ENCODE measurements at places on chromosomes 5 and 9.

DNA sequence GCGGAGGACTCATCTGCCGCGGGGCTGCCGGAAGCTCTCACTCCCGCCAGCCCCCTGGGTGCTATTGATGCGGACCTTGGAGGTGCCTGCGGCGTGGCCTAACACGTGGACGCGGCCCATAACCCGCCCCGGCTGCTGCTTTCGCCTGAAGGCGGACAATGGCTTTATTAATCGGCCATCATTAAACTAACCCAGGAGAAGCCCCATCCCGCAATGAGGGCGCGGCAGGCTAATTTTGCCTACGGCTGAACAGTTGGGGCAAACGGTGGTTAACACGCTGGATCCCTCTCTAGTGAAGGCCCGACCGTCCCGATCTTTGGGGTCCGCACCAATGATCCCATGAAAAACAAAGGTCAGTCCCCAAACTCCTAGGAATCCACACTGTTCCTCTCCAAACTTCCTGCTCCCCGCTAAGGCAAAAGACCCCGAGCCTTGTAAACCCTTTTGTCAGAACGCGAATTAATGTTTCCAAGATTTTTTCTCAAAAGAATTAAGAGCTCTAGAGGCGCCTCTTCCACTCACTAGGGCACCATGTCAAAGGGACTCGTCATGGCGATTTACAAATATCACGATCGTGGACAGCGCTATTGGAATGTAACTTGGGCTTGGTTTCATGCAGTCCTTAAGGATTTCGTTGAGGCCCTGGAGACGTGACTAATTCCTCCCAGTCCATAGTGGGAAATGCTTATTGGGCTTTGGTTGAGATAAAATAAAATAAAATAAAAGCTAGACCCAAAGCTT, 193.1 kb downstream of the MEF2C start:
- DNase-seq: no peak

GRCh38 chr5:61329550-61330128, 2.4 kb upstream of the ZSWIM6 start:
- no peak for DNase-seq

- no peak for DNase-seq
Observed at GRCh38 chr5:66892716-66893115, 296.5 kb downstream of the MAST4 start.

GRCh38 chr9:78962156-78962555, 609.6 kb upstream of the TLE4 start:
- DNase-seq: no peak

- no peak for DNase-seq
Observed at GRCh38 chr9:124660341-124660801, 110.7 kb downstream of the NR6A1 start.

- no peak for DNase-seq
Observed at GRCh38 chr5:61575103-61575502, 243.0 kb downstream of the ZSWIM6 start.

DNA sequence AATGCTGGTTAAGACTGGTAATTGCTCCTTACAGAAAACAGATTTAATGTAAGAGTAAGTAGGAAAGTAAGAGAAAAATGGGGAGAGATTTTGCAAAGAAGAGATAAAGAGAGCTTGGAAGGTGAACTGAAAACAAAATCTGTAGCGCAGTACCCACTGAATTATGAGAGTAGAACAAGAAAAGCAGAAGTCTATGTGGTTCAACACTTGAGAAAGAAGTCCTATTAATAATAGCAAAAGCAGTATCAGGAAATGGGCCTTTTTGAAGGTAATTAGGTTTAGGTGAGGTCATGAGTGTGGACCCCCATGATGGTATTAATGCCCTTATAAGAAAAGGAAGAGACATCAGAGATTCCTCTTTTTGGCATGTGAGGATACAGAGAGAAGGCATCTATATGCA, 460.6 kb downstream of the CETN3 start:
- DNase-seq: no peak

GRCh38 chr5:111772456-111773122, 15.6 kb upstream of the NREP start:
- DNase-seq: no peak

- DNase-seq: no peak
Observed at GRCh38 chr5:56962286-56962685, 10.4 kb upstream of the MIER3 start.

DNA sequence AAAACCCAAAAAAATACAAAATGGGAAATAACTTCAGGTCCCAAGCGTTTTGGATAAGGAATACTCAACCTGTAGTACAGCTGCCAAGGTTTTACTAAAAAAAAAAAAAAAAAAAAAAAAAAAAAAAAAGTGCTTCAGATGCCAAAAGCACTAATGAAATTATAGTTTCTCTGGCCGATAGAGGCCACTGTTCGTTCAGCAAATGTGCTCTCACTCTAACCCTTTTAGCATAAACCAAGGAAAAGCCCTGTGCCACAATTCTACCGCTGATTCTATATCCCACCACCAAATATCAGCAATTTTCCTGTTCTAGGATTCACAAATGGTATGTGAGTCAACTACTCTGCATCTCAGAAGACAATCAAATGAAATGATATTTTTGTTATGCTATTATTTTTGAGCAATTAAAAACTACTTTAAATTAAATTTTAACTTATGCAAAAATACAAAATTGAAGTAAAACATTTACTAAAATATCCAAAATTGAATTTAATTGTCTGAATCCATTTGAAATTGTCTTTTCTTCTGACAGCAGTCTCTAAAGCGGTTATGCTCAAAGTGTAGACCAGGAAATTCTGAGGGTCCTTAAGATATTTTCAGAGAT, 79.8 kb downstream of the RICTOR start:
- no peak for DNase-seq

Data from T-helper 22 cell (primary cell).